Osteoblast (primary cell): ENCODE measurements at places on chromosomes 2 and 18. TPM values are rescaled to one million over a fixed set of nuclear protein-coding genes. Genes with fewer than 3 reads are reported as not detected.

KCNS3 gene
- 1.8 and 2.7 TPM in 2 replicates for total RNA-seq

DNA sequence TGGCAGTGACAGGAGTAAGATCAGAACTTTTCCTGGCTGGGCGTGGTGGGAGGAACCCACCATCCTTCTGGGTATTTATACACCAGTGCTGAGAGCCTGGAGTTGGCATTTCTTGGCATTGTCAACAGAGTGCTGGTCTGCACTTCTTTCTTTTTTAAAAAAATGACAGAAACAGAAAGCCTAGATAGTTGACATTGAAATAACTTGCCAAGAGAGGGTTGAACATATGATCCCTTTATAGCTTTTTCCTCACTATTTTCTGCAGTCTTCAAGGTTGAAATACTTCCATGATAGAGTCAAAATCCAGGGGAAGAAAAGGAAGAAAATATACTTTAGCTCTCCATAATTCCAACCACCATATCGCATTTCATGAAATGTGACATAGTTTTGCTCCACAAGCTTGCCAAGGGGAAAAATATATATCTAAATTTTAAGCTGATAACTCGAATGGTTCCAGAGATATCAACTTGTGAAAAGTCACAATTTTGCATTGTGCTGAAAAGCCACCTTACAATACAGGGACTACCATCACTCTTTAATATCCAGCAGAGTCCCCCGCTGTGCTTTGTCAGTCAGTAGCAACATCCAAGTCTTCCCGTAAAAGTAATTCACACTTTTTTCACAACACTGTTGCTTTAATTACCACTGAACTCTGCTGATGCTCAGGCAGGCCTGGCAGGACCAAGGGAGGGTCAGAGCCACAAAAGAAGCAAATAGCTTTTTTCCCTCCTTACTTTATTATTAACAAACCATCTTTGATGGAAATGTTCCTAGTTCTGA, 764.9 kb upstream of the FANCL start:
- H3K27ac ChIP-seq, result no peak overlapping the region
- H3K4me1 ChIP-seq, result no peaks in the 10 kb centered on the region

- no peaks in the 10 kb centered on the region for H3K27me3 ChIP-seq
- DNase-seq, result no peak
- H3K4me1 ChIP-seq, result peaks cover 13% of the 10 kb centered on the region
- H3K4me3 ChIP-seq, result no peak overlapping the region
- no peak overlapping the region for H3K27ac ChIP-seq
- H3K36me3 ChIP-seq, result no peaks in the 10 kb centered on the region
Measured at GRCh38 chr2:1709946-1710560, 34.3 kb downstream of the PXDN start.

MAP4K3 gene
- 49.8 and 51.8 TPM in 2 replicates for total RNA-seq

DNA sequence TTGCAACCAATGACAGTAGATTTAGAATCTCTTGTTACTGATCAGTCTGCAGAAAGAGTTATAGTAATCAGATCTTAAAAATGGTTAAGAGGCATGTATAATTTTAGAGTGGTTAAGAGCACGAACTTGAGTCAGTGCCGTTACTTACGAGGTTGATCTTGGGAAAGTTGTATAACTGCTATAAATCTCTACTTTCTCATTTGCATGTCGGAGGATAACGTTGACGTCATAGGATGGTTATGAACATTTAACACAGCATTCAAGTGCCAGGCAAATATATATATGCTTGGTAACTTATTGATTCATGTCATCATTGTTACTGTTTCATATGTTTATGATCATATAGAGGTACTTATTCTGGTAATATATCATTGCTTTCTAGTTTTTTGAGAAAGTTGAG, 146.2 kb downstream of the ARHGAP28 start:
- H3K36me3 ChIP-seq, result no peaks in the 10 kb centered on the region
- DNase-seq, result no peak
- H3K4me3 ChIP-seq, result no peak overlapping the region
- no peak overlapping the region for H3K27ac ChIP-seq

DNA sequence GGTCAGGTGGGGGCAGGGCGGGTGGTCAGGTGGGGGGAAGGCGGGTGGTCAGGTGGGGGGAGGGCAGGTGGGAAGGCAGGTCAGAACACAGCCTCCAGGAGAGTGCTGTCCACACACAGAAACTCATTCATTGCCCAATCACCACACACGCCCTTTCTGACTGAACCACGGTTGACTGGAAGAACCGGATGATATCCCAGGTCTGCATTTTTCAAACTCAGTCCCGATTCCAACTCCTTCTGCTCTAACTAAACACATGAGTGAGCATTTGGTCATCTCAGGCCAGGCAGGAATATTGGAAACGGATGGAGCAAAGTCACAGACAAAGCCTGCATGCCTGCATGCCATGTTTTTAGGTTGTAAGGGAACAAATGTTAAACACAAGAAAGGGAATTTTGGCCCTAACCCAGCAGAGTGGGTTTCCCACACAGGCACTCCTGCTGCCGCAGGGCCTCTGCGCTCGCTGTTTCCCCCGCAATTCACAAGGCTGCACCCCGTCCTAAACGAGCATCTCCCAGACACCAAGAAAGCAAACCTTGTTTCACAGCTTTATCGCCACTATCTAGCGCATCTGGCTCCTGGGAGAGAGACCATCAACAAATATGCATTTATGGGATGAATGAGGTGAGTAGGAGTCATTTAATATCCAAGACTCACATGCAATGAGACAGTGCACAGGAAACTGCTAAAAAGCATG, 100.1 kb downstream of the ZNF516 start:
- no peaks in the 10 kb centered on the region for H3K4me1 ChIP-seq
- no peaks in the 10 kb centered on the region for H3K36me3 ChIP-seq
- H3K4me3 ChIP-seq, result no peak overlapping the region
- no peaks in the 10 kb centered on the region for H3K27me3 ChIP-seq
- DNase-seq, result peak; percentile 90
- no peak overlapping the region for H3K27ac ChIP-seq

DNA sequence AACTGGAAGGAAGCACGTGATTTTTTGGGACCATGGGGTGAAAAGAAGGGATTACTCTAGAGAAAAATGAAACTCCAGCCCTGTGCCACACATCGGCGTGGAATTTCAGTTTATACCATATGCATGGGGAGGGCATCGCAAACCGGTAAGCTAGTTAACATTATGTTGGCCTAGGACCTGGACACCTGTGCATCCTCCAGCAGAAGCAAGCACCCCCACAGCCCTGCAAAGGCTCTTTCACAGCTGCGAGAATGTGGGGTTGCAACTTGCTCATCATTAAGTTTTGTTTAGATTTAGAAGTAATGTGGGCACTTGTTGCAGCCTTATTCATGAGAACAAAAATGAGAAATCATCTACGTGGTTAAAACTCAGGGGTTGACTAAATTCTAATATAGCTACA, 299.2 kb downstream of the PIEZO2 start:
- no peaks in the 10 kb centered on the region for H3K4me1 ChIP-seq
- no peak for DNase-seq
- no peaks in the 10 kb centered on the region for H3K36me3 ChIP-seq
- H3K4me3 ChIP-seq, result no peak overlapping the region
- no peaks in the 10 kb centered on the region for H3K27me3 ChIP-seq
- H3K27ac ChIP-seq, result no peak overlapping the region

DNA sequence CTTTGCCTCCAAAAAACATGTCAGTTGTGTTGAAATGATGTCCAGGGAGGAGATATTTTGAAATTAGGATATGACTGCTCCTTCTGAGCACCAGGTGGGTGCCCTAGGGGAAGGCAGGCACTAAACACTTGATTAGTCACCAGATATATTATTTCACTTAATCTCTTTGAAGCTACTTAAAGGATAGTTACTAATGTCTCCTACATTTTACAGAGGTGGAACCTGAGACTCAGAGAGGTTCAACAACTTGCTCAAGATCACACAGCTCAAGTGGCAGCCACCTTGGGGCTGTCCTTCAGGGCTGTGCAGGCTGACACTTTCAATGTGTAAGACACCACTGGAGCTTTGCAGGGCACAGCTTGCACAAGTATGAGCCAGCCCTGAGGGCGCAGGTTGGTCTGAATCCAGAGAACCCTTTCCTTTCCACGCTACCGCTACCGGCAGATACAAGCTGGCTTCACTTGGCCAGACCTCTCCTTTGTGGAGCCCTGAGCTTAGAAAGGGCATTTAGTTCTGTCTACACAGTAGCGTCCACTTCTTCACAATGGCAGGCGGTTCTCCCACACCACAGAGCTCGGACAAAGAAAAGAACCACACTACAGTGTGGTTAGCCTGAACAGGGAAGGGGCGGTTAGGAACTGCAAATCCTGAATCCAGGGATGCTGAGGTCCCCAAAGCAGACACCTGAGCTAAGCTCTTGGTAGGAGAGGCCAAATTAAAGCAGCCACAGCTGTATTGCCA, 16.4 kb downstream of the ALPK2 start:
- no peak for DNase-seq
- H3K4me1 ChIP-seq, result peaks cover 9% of the 10 kb centered on the region
- H3K27me3 ChIP-seq, result no peaks in the 10 kb centered on the region
- H3K27ac ChIP-seq, result no peak overlapping the region
- H3K4me3 ChIP-seq, result no peak overlapping the region

- no peak for DNase-seq
- peaks cover 14% of the 10 kb centered on the region for H3K27me3 ChIP-seq
- H3K4me3 ChIP-seq, result no peak overlapping the region
Measured at GRCh38 chr2:118779362-118779761, 68.1 kb downstream of the EN1 start.

GRCh38 chr2:36769106-36769505, 72.6 kb downstream of the VIT start:
- no peak overlapping the region for H3K4me3 ChIP-seq
- H3K27ac ChIP-seq, result no peak overlapping the region
- H3K4me1 ChIP-seq, result no peaks in the 10 kb centered on the region
- no peaks in the 10 kb centered on the region for H3K27me3 ChIP-seq
- no peaks in the 10 kb centered on the region for H3K36me3 ChIP-seq

CCDC141 gene
- not detected in 2 replicates for total RNA-seq

BABAM2 gene
- total RNA-seq, result 42.0 and 45.4 TPM in 2 replicates

- no peaks in the 10 kb centered on the region for H3K4me1 ChIP-seq
- peak; percentile 65 for DNase-seq
- no peaks in the 10 kb centered on the region for H3K27me3 ChIP-seq
- no peak overlapping the region for H3K27ac ChIP-seq
- H3K4me3 ChIP-seq, result no peak overlapping the region
Measured at GRCh38 chr2:120305296-120305695, 40.6 kb upstream of the INHBB start.

LONRF2 gene
- under 0.01 TPM in 2 replicates for total RNA-seq

GRCh38 chr2:167944825-167945659, 302.4 kb downstream of the STK39 start:
- H3K27ac ChIP-seq, result no peak overlapping the region
- H3K36me3 ChIP-seq, result no peaks in the 10 kb centered on the region
- no peak for DNase-seq
- H3K27me3 ChIP-seq, result no peaks in the 10 kb centered on the region
- no peak overlapping the region for H3K4me3 ChIP-seq

VWC2L gene
- not detected in 2 replicates for total RNA-seq

DNA sequence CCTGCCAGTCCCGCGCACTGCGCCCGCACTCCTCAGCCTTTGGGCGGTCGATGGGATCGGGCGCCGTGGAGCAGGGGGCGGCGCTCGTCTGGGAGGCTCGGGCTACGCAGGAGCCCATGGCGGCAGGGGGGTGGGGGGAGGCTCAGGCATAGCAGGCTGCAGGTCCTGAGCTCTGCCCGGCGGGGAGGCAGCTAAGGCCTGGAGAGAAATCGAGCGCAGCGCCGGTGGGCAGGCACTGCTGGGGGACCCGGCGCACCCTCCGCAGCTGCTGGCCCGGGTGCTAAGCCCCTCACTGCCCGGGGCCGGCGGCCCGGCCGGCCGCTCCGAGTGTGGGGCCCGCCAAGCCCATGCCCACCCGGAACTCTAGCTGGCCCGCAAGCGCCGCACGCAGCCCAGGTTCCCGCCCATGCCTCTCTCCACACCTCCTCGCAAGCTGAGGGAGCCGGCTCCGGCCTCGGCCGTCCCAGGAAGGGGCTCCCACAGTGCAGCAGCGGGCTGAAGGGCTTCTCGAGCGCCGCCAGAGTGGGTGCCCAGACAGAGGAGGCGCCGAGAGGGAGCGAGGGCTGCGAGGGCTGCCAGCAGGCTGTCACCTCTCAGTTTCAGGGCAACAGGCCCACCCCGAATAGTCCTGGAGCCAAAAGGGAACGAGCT, 74.1 kb downstream of the PSMG2 start:
- no peak for DNase-seq
- H3K4me1 ChIP-seq, result no peaks in the 10 kb centered on the region
- no peaks in the 10 kb centered on the region for H3K36me3 ChIP-seq
- H3K27ac ChIP-seq, result no peak overlapping the region
- H3K27me3 ChIP-seq, result no peaks in the 10 kb centered on the region

SERPINB11 gene
- total RNA-seq, result not detected in 2 replicates

GRCh38 chr2:31247711-31248110, 13.8 kb downstream of the EHD3 start:
- H3K4me3 ChIP-seq, result no peak overlapping the region
- H3K27ac ChIP-seq, result no peak overlapping the region
- DNase-seq, result no peak
- peaks cover 5% of the 10 kb centered on the region for H3K4me1 ChIP-seq
- peaks cover 5% of the 10 kb centered on the region for H3K36me3 ChIP-seq

- no peak overlapping the region for H3K4me3 ChIP-seq
- H3K4me1 ChIP-seq, result no peaks in the 10 kb centered on the region
- H3K27ac ChIP-seq, result no peak overlapping the region
- DNase-seq, result no peak
- no peaks in the 10 kb centered on the region for H3K36me3 ChIP-seq
Measured at GRCh38 chr2:134782107-134782506, 56.3 kb upstream of the ACMSD start.
